ENCODE measurements at places on chromosomes 3 and 15. TPM values are rescaled to one million over a fixed set of nuclear protein-coding genes. Genes with fewer than 3 reads are reported as not detected.

GRCh38 chr3:15572138-15572537 is 29.2 kb downstream of the HACL1 start:
- DNase-seq: no peak

TM4SF1 gene
- 37.5 TPM for polyA plus RNA-seq

DNA sequence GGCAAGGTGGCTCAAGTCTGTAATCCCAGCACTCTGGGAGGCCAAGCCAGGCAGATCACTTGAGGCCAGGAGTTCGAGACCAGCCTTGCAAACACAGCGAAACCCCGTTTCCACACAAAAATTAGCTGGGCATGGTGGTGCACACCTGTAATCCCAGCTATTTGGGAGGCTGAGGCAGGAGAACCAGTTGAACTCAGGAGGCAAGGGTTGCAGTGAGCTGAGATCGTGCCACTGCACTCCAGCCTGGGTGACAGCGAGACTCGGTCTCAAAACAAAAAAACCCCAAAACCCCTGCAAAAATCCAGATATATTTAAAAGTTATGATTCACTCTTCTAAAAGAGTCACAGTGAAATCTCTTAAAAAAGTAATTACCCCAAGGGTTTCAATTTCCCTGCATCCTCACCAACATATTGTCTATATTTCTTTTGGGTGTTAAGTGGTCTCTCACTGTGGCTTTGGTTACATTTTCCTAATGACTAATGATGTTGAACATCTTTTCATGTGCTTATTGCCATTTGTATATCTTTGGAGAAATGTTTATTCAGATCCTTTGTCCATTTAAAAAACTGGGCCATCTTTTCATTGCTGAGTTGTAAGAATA is 73.2 kb upstream of the UBP1 start:
- no peak for DNase-seq

ALDH1A3 gene
- 1.1 TPM for polyA plus RNA-seq

GRCh38 chr3:193796089-193796488 is 203.1 kb downstream of the OPA1 start:
- no peak for DNase-seq

DNA sequence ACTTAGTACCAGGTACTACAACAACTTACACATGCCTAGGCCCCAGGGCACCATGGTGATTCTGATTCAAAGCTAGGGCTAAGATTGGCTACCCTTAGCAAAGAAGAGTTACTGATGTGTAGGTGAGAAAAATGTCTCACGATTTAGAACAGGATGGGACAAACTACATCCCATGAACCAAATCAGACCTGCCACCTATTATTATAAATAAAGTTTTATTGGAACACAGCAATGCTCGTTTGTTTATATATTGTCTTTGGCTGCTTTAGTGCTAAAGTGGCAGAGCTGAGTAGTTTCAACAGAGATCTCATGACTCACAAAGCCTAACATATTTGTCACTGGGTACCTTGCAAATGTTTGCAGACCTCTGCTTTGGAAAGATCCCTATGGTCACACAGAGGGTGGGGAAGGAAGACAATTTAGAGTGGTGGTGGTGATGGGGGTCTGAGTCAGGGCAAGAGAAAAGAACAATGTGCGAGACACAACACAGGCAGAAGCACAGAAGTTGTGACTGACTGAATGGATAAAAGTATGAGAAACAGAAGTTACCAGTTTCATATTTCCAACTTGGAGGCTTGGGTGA is 770.6 kb upstream of the CFAP20DC start:
- no peak for DNase-seq

GRCh38 chr3:901953-902778 is 190.7 kb upstream of the CNTN6 start:
- DNase-seq: no peak

GRCh38 chr3:79011821-79012529 is 755.8 kb downstream of the ROBO1 start:
- no peak for DNase-seq

- no peak for DNase-seq
Observed at GRCh38 chr3:170523248-170523647, 62.6 kb downstream of the SLC7A14 start.

DNA sequence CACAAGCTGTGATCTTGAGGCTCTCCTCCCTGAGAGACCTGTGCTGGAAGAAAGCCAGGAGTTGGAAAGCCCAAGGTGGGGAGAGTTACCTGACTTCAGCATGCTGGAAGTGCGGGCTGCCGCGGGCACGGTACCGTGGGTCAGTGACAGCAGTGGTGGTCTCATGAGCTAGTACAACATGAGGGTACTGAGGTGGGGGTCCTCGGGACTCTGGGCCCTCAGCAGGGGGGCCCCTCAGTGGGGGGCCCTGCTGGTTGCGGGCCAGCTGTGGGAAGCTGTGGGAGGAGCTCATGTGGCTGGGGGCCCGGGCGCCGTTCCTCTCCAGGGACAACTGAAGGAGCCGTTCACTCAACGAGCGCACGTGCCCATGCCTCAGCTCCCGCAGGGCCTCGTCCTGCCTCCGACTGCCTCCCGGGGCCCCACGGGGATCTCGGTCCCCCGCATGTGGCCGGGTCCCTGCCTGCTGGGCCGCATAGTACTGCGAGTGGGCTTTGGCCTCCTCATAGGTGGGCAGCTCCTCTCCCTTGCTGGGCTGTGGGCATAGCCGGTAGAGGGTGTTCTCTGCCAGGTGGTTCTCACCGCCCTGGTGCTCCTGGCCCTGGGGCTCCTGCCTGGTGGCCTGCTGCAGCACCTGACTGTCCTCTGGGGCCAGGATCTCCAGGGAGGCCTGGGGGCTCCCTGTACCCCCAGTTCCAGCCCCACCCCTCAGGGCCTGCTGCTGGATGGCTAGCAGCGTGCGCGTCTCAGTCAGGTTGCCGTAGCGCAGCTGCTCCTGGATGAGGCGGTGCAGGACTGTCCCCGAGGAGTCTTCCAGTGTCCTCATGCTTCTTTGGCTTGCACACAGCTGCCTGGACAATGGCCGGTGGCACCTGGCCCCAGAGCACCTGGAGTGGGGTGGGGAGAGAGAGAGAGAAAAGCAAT is 3.4 kb downstream of the AMOTL2 start:
- no peak for DNase-seq

LTF gene
- polyA plus RNA-seq: not detected

GOLGA8T gene
- polyA plus RNA-seq: not detected

DNA sequence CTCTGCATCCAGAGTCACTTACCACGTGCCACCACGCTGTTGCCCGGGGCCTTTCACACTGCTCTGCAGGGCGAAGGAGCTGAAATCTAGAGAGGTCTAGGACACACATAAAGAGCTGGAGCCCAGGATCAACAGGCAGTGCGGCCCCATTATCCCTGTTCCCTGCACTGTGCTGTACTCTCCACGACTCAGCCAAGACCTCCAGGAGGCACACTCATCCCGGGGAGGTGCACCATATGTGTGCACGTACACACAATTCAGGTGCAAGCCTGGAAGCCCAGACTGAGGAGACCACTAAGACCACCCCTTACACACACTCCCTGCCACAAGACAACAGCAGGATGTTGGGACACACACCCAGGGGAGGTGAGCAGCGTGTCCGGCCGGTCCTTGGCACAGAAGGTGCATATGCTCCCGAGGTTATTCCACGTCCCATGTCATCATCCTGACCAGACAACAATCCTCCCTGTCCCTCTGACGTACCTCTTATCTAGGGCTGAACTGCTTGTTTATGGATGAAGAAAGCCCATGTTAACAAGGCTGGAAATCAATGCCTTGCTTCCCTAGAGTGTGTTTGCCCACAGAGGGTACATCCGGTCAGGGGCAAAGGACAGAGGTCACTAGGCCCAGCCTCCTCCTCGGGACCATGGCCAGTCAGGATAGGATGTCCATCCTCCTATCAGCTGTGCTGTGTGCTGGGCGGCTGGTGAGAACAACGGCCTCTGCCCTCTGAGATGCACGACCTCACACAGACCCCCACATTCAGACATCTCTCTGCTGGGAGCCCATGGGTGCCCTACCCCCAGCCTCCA is 16.1 kb downstream of the KLF15 start:
- DNase-seq: no peak

CCR1 gene
- polyA plus RNA-seq: not detected

GRCh38 chr15:48671103-48672022 is 25.9 kb upstream of the FBN1 start:
- no peak for DNase-seq

- no peak for DNase-seq
Observed at GRCh38 chr3:62546266-62546665, 172.9 kb upstream of the FEZF2 start.

NLGN1 gene
- 15.5 TPM for polyA plus RNA-seq

CCNB2 gene
- polyA plus RNA-seq: 45.3 TPM

CTXN2 gene
- polyA plus RNA-seq: not detected

WDR72 gene
- not detected for polyA plus RNA-seq

- DNase-seq: no peak
Observed at GRCh38 chr15:63941698-63942465, 104.4 kb downstream of the DAPK2 start.

DNA sequence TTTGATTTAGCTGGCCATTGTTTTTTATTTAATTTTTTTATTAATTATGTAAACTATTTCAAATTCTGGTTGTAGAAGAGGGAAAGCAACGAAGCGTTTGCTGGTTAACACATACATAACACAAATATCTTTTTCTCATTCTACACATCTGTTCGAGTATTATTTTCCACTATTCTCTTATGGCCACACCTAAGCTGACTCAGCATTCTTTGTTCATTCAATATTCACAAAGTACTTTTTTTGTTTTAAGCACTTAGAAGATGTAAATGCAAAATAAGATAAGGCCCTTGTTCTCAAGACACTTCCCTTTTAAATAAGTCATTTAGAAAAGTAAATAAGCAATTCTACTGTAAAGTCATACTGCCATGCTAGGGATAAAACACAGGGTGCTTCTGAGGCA is 45.4 kb downstream of the CADM2 start:
- no peak for DNase-seq

MGLL gene
- polyA plus RNA-seq: 108 TPM

GRCh38 chr3:40299130-40299720 is 10.3 kb upstream of the EIF1B start:
- no peak for DNase-seq

- DNase-seq: peak; percentile 39
Observed at GRCh38 chr3:32865383-32865782, 47.6 kb downstream of the TRIM71 start.

LSMEM2 gene
- not detected for polyA plus RNA-seq

ZNF106 gene
- polyA plus RNA-seq: 15.4 TPM
